Fibroblast of mammary gland (primary cell): ENCODE measurements at places on chromosomes 7 and 10.
A peak's percentile ranks its signal among the peaks of the same experiment; 100 is the strongest.

DNA sequence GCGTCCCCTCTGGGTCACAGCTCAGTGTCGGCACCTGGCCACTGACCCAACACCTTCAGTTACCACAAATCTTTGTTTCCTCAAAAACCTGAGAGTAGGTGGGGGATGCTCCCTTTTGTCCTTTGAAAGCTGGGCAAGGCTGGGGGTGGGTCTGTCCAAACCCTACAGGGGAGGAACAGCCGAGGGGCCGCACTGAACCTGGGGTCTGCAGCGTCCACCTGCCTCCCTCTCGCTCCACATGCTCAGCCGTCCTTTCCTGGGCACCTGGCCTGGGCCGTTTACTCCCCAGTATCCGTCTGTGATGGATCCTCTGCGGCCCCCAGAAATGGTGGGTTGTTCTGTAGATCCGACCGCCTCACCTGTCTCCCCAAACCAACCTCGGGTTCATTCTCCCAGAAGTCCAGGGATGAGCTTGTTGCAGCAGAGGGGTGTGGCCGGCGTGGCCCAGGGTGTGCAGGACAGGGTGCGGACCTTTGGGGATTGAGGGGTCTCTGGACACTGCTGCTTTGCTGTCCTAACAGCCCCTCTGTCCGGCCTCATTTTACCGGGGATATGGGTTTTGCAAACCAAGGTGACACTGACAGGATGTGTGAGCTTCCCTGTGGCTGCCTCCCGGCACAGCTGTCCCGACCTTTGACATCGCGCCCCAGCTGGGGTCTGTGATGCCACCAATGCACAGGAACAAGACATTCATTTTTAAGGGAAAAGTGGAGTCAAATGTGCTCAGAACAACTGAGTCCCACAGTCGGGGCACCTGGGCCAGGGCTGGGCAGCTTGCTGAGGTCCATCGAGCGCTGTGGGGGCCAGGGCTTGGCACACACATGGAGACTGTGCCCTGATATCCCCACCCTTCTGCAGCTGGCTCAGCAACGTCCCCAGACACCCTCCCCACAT, 115.9 kb downstream of the VIPR2 start:
- DNase-seq = no peak

GRCh38 chr10:14859775-14860174, 18.9 kb upstream of the SUV39H2 start:
- no peak for DNase-seq

- DNase-seq = peak; percentile 11
Observed at GRCh38 chr10:84783386-84783785, 455.0 kb downstream of the CCSER2 start.

DNA sequence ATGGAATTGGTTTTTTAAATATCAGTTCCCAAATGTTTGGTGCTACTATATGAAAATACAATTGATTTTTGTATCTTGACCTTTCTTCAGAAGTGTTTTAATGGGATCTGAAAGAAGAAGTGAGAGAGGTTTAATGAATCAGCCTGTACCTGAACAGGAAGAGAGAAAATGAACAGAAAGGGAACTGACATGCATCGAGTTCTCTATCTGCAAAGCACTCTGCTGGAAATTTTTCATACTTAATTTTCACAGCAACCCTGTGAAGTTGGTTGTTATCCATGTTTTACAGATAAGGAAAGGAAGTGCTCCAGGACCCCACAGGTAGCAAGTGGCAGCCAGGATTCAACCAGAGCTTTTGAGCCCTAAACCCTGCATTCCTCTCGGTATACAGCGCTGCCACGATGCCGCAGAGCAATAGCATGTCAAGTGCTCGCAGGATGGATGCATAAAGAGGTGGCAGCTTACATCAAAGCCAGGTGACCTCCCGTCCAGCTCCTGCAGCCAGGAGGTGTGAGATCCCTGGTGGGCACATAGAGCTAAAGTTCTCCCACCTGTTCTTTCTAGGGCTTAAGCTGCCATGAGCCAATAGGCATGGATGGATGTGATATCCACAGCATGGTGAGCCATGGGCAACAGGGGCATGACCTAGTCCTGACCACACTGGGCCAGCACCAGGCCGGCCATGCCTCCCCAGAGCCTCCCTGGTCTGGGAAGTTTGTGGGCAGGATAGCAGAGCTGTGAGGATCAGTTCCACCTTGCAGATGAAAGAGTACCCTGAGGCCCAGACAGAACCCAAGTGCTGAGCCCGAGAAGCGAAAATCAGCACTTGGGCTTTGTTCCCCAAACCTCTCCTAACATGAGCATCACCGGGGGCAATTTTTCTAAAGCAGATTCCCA, 57.2 kb downstream of the CALML3 start:
- DNase-seq = no peak

DNA sequence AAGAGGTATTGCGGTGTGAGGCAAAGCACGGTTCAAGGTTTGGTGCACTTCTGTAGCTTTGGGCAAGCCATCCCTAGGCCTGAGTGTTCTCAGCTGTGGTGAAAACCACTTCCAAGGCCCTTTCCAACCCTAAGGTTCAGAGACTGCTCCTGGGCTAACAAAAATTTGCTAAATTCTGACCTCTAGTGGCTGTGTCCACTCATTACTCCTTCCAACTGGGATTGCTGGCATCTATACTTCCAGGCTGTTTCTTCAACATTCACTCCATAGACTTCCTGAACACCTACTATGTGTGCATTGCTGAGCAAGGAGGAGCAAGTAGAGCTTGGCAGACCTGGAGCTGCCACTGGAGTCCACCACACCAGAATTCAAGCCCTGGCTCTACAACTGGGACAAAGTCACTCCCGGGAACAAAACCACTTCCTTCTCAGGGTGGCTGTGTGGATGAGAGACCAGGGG, 29.3 kb upstream of the SH3PXD2A start:
- DNase-seq = peak; percentile 70

GRCh38 chr10:78269060-78269459, 235.4 kb downstream of the RPS24 start:
- DNase-seq = no peak
